ENCODE measurements at places on chromosomes 13 and 19. TPM values are rescaled to one million over a fixed set of nuclear protein-coding genes. Genes with fewer than 3 reads are reported as not detected.

Gene LILRA5
- not detected for total RNA-seq

Gene IL17D
- 0.19 TPM for total RNA-seq

Gene RPS5
- 1,234 TPM for total RNA-seq

Gene LGALS7
- total RNA-seq = not detected

Gene RDH8
- not detected for total RNA-seq

Gene ZNF562
- total RNA-seq = 39.7 TPM

Gene TLE2
- 6.3 TPM for total RNA-seq

Gene CLDN10
- not detected for total RNA-seq

Gene GFY
- total RNA-seq = not detected

Gene SIGLECL1
- not detected for total RNA-seq
